ENCODE measurements at places on chromosomes 6 and 20.

DNA sequence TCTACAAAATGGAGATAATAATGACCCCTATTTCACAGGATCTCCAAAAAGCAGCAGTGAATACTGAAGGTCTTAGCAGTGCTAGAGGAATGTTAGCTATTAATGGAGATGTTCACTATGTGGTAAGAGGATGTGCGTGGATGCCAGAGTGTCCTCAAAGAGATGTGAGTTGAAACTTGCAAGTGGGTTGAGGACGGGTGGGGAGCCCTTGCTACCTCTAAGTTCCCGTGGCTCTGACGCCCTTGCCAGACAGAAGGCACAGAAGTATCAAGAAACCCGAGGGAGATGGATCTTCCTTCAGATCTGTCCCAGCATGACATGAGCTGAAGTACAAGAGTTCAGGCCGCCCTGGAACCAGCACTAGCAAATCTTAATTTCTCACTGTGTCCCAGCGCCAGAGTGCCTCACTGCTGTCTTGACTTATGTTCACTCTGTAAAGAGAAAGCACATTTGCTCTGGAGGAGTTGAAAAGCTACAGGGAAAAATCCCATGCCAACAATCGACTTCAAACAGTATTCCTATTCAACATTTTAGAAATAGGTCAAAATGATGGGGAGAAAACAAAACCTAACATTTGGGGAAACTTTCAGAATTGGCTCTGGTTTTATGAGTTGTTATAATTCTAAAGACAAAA lies 59.5 kb downstream of the FYN start:
- DNase-seq = no peak

DNA sequence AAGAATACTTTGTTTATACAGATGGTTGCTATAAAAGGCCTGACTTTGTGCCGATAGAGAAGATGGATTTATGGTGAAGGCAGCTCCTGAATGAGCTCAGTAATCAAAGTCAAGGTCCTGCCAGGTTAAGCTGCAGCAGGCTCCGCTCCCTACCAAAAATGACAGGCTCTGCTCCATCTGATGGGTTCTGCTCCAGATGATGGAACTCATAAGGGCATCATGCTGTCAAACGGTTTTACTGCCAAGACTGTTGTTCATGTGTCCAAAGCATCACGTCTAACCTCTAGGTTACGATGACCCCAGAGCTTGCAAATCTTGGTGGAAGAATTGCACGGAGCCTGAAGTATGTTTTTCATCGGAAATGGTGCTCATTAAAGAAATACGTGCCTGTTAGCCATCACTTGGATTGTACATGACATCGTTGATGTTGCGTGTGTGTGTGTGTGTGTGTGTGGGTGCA lies 19.2 kb upstream of the PTGIS start:
- DNase-seq = no peak

- DNase-seq = no peak
Observed at GRCh38 chr6:10458287-10458686, 43.4 kb upstream of the TFAP2A start.

GRCh38 chr6:2697291-2697690 lies 53.4 kb downstream of the MYLK4 start:
- DNase-seq = no peak

DNA sequence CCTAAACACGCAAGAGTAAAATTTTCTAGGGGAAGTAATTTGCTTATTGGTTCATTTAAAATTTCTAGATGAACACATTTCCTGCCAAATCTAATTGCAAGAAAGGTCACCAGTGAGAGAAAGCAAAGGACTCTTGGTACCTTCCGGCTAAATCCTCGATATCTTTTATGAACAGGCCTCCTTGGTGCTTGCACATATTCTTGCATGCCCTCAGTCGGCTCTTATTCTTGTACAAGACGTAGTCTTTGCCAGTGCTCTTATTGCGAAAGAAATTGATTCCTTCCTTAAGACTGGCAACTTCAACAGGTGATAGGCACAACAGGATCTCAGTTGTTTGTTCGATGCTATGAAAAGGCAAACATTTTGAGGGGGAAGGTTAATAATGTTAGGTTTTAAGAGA lies 141.7 kb upstream of the CARMIL1 start:
- DNase-seq = no peak

DNA sequence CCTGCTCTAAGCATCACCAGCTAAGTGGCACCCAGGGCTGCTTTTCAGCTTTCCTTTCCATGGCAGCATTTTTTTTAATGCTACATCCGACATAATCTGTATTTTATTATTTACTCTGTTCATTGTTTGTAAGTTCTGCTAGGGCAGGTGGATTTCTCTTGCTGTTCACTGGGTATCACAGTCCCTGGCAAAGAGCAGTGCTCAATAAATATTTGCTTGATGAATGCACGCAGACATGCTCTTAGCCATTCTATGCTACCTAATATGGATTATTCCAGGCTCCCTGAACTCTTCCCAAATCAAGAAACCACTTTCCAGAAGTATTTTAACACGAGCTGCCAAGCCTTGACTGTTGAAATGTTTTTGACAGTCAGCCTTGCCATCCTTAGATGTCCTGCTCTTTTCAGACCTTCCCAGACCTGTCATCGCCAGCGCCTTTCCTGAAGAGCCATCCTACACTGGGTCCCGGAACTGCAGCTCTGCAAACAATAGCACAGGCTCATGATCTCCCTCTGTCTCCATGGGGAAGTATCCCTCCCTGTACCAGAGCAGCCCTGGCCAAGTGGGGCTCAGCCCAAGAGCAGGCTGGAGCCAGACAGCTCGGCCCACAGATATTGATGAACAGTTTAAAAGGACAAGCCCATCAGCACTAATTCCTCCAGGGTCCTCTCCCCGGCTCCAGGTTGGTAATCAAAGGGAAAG lies 136.5 kb upstream of the CDH4 start:
- DNase-seq = no peak

GRCh38 chr6:102994866-102995265 lies 1601.4 kb downstream of the GRIK2 start:
- DNase-seq = no peak

DNA sequence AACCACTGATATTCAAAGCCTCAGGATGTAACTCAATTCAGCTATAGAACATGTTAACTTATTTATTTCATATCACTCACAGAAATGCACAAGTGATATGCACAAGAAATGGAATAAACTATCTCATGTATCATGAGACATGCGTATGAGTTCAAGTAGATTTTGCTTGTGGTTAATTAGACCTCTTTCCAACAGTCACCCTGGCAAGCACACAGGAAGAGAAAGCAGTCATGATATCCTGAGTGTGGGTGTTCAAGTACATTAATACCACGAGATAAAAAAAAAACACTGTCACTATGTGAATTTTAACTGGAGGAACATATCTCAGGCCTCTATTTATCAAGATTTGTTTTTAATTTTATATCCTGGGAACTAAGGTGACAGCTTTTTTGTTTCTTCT lies 64.2 kb downstream of the LAMP5 start:
- DNase-seq = no peak

DNA sequence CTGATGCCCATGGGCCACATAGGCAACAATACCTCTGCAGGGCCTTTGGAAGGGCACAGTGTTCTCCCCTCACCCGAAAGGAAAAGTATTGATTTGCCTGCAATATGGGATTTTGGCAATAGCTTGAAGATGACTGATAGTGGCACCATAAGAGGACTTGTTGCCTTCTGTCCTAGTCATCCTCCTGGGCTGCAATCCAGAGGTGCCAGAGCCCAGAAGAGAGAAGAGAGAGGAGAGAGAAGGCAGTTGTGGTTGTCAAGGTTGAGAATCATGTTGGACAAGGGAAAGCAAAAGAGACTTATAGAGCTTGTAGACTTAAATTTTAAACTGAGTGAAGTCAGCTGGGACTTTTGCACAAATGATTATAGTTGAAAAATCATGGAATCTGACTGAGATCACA lies 14.6 kb downstream of the HDGFL1 start:
- no peak for DNase-seq

DNA sequence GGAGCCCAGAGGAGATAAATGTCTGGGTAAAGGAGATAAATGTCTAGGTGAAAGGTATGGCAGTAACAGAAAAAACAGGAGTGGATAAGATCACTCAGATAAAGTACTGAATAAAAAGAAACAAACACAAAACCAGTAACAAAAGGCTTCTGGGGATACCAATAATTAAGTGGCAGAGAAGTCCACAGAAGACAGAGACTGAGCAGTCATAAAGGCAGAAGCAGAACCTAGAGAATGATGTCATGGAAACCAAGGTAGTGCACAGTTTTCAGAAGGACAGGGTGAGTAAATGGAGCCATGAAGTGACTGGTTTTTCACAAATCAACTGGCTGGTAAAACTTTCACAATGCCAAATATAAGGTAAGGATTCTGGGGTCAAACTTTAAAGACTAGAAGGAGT lies 80.9 kb upstream of the PLN start:
- no peak for DNase-seq

- DNase-seq = no peak
Observed at GRCh38 chr6:44311767-44312166, 1.4 kb downstream of the AARS2 start.

DNA sequence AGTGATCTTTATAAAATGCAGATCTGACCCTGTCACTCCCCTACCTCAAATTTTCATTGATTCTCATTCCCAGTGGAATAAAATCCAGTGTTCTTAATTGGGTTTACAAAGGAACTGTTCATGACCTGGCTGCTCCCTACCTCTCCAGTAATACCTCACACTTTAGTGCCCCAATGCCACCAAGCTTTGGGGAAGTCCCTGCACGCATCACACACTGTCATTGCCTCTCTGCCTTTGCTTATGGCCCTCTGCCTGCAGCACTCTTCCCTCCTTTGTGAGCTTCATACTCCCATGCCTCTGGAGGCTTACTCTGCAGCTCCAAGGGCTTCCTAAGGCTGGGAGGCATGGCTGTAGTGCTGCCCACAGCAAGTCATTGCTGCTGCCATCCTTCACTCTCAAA lies 57.4 kb downstream of the TMC2 start:
- DNase-seq = no peak

DNA sequence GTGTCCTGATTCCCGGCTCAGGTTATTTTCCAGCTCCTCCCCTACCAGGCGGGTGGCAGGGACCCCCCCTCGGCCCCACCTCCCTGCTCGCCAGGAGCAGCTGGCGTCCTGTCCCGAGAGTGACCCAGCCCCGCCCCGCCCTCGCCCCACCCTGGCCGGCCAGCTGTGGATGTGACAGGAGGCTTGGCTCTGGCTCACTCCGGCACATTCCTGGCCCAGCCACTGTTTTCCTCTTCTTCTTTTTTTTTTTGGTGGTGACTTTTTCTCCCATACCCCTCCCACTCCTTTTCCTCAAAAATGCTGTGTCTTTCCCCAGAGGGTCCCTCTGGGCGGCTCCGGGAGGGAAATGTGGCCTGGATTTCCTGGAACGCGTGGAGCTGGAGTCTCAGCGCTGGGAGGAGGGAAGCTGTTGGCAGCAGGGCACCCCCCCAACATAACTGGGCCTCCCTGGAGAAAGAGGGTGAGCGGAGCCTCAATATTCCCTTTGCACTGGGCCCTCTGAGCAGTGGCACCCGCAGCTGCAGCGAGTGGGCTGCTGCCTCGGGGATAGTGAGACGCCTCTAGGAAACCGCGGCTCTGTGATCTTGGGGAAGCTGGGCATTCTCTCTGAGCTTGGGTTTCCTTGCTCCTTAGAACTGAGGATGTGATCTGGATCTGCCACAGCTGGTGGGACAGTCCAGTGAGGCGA lies 28.3 kb upstream of the CSNK2A1 start:
- DNase-seq = no peak

GRCh38 chr6:75234126-75234865 lies 9.3 kb downstream of the COX7A2 start:
- no peak for DNase-seq

DNA sequence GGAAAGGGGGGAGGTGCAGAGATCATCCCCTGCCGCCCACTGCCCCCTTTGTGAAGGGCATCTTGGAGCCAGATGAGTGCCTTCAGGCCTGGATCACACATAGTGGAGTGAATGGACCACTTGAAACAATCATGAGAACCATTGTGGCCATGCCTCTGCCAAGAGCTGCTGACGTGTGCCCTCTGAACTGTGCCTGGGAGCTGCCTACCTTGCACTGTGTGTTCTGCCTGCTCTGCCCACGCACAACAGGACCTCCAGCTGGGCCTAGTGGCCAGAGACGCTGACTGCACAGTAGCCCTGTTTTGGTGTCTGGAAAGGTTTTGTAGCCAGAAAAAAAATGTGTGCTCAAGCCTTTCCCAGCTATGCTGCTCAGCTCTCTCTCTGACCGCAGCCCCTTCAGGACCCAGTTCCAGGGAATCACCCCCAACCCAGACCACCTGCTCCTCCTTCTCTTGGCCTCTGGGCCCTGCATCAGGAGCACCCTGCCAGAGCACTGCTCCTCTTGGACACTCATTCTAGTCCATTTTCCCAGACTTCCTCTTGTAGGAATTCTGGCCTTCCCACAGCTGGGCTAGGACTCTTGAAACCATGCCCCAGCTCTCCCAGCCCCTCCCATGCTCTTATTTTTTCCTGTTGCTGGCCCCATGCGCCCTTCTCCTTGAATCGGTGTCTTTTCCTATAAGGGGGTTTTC lies 1.6 kb upstream of the ADIG start:
- DNase-seq = no peak

- no peak for DNase-seq
Observed at GRCh38 chr20:55977690-55978459, 27.4 kb downstream of the CBLN4 start.

GRCh38 chr6:12012558-12013306 lies 620 bp downstream of the HIVEP1 start:
- no peak for DNase-seq

DNA sequence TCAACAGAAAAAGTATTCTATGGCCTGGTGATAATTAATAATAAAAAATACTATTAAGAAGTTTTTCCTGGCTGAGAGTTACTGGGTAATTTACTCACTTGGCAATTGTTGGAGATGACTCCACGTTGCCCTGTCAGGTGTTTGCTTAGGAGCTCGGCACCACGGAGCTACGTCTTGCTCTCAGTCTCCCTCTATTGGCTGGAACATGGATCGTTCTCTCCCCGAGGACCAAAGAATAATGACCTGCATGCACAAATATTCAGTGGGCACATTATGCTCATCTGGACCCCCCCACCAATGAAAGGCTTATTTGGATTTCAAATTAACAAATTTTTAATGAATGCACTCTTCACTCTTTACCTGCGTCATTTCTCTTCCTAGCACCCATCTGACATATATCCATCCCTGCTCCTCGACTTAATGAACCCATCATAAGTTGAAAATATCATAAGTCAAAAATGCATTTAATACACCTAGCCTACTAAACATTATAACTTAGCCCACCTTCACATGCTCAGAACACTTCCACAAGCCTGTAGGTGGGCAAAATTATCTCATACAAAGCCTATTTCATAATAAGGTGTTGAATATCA lies 71.0 kb upstream of the CD83 start:
- no peak for DNase-seq

- no peak for DNase-seq
Observed at GRCh38 chr6:135631821-135632220, 134.3 kb upstream of the AHI1 start.

GRCh38 chr6:74222768-74223333 lies 526.8 kb downstream of the CD109 start:
- no peak for DNase-seq

GRCh38 chr6:143596866-143597265 lies 80.9 kb upstream of the PHACTR2 start:
- no peak for DNase-seq

- no peak for DNase-seq
Observed at GRCh38 chr6:166998256-166999144, 697 bp upstream of the CEP43 start.

GRCh38 chr6:111984081-111984480 lies 69.8 kb upstream of the CCN6 start:
- no peak for DNase-seq

GRCh38 chr6:24019830-24020229 lies 106.2 kb upstream of the NRSN1 start:
- no peak for DNase-seq

- DNase-seq = no peak
Observed at GRCh38 chr6:71524201-71524600, 235.6 kb downstream of the OGFRL1 start.
